ENCODE measurements at places on chromosomes 4 and X.

DNA sequence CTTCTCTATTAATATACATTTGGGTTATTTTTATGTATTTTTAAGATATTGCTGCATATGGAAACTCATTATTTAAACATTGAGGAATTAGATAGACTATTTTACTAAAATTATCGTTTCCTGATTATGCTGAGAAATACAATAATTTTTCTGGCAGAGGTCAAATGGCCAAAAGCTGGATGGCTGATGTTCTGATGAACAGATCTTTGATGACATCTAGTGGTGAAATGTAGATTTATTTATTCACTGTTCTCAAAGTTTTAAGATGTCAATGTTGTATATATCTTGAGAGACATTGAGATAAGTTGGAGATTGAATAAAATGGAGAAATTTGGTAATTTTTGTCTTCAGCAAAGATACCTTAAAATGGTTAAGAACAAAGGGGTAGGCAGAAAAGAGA, 96.2 kb downstream of the UGT8 start:
- DNase-seq: no peak

- no peak for DNase-seq
Measured at GRCh38 chr4:158371158-158371557, 150.5 kb upstream of the RXFP1 start.

- no peak for DNase-seq
Measured at GRCh38 chr4:15914736-15915135, 23.8 kb downstream of the FGFBP1 start.

DNA sequence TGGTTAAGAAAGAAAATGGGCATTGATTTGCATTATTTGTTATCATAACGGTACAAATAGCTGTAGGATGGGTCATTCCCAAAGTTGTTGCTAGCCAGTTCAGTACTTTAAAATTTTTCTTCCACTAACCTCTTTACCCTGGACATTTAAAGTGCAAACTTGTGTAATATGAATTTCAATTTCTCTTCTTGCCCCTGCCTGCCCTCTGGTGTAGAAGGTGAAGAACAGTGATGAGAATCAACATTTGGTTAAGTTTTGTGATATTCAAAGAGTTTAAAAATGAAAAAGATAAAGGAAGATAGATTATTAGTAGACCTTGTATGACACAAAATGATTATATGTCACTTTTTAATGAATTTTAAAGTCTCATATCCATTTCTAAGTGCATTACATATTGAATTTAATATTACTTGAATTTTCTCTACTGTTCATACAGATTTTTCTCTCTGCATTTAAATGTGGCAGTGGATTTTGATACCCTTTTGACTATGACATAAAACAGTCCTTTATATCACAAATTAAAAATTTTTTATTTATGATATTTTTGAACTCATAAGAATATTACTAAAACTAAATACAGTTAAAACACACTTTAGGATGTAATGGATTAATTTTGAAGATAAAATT, 337.7 kb downstream of the BMPR1B start:
- no peak for DNase-seq

DNA sequence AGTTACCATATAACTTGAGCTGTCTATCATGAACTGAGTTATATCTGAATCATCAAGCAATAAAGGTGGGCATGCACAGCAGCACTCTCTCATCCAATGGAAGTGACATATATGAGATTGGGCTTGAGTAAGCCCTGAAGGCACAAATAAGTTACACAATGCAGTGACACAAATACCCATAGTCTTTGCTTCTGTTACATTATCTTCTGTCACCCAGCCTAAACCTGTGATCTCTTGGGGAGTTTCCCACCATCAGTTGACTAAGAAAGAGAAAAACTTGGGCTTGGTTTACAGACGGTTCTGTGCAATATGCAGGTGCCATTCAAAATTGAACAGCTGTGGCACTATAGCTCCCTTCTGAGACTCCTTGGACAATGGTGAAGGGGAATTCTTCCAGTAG, 138.8 kb upstream of the IL15 start:
- no peak for DNase-seq

DNA sequence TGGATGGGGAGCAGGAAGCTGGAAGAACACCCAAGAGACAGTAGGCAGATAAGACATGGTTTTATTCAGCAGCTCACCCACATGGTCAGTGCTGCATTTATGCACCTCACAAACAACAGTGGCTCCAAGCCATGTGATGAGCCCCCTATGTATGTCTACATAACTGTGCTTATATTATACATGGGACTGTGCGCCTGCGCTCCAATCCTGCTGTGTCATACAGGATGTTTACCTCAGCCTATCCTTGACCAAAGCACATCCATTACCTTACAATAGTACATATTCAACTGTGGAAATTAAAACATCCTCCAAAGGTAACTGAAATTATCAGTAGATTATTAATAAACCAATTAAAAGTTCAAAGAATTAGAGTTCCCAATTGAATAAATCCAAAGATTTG, 44.1 kb upstream of the SGMS2 start:
- no peak for DNase-seq

DNA sequence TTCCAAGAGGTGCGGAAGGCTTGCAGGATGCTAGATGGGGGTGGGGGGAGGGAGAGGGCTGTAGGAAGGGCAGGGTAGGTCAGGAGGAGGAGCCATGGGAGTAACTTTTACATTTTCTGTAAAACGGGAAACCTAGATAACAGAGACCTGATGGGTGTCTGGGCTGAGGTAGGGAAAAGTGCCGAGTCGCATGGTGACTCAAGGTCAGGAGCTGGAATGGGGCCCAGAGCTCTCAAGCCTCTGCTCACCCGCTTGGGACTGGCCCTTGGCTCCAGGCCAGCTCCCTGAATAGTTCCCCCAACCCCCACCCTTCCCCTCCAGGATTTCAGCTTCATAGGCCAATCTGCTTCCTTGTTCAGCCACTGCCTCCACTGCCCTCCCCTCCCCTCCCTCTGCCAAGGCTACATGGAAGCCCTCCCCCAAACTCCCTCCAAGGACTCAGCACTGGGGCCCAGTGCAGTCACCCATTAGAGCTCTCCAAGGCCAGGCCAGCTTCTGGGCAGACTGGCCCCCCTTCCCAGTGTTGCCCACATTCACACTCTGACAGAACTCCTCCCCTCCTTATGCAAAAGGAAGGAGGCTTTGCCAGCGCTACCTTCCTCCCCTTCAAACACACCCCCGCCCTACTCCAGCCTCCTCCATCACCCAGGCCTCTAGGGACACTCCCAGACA, 43.6 kb downstream of the TSC22D3 start:
- no peak for DNase-seq

GRCh38 chr4:7252510-7253340, 60.4 kb downstream of the SORCS2 start:
- DNase-seq: no peak

DNA sequence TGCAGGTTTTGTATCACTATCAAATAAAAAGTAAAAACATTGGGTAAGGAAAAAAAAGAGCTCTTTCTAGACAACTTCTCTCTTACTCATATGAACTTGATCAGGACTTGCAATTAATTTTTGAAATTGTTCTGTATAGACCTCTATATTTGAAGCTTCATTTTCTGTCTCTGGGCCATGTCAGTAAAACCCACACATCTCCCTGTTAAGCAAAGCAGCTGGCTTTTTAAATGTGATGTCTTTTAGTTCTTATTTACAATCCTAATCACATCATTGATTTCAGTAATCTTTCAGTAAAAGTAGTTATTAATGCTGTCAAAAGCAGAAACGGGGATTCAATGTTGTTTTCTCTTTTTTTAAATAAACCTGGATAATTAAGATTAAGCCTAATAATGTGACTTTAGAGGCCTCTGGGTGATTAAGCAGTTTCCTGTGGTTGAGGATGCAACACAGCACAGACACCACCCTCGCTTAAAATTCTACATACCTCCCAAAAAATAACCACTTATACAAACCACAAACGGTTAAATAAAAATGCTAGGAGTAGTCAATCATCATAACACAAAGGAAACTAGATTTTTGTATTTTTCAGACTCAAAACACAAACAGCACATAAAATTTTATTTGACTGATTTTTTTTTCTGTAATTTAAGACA, 5.2 kb upstream of the PCDH10 start:
- DNase-seq: no peak

GRCh38 chr4:98448908-98449307, 187.7 kb downstream of the RAP1GDS1 start:
- DNase-seq: no peak

DNA sequence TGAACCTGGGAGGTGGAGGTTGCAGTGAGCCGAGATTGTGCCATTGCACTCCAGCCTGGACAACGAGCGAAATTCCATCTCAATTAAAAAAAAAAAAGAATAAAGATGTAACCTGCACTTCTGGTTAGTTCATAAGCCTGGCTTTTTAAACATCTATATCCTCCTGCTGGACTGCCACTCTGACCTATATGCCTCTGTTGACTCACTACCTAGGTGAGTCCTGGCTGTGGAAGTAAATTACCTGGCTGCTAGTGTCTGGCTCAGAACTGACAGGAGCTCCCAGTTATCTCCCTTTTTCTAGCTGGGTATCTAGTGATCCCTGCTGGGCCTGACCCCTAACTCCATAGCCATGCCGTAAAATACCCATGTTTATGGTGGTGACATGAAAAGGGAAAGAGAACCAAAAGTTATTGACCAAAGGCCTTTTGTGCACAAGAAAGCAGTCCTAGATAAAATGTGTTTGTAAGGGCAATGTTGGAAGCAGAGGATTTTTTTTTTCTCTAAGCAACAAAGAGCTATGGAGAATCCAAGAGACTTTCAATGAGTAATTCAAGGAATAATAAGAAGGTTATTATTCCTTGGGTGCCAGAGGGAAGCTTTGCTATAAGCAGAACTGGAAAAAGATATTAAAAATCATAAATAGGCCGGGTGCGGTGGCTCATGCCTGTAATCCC, 10.4 kb upstream of the G3BP2 start:
- DNase-seq: no peak

- DNase-seq: no peak
Measured at GRCh38 chr4:29540439-29541102, 1179.6 kb upstream of the PCDH7 start.

- no peak for DNase-seq
Measured at GRCh38 chrX:74023203-74023602, 280.8 kb upstream of the ZCCHC13 start.

- DNase-seq: no peak
Measured at GRCh38 chrX:85108165-85108564, 104.5 kb downstream of the APOOL start.

- DNase-seq: no peak
Measured at GRCh38 chr4:4888695-4889094, 29.2 kb downstream of the MSX1 start.

DNA sequence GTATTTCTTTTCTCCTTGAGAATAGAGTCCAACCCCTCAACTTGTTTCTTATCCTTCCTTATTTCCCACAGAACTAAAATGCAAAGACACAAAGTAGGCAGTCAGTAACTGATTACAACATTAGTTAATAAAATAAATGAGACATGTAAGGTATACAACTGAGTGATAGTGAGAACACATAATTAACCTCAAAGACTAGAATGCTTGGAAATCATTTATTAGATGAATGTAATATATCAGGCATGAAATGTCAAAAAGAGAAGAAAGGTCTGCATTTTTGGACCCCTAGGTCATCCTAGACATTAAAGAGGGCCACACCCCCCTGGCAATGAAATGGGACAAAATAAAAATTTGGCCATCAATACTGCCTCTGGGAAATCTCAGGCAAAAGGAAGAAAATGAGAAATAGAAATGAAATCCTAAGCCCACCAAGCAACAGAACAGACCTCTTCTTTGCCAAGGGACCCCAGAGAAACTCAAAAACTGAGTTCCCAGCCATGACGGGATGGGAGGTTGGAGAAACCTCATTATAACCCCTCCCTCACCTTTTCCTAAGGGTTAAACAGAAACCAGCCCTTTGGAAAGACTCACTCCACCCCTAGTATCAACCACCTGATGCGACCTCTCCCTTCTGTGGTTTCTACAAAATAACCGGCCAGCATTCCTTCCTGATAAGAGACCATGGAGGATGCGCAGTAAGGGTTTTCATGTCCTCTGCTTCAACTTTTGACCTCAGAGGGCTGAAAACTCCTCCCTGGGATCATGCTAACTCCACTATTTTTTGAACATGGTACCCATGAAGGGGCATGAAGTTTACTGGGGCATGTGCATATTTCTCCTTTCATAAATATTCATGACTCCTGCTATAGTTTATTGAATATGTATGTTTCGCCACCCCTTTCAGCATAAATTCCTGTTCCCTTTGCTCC, 90.0 kb upstream of the EXOC1L start:
- DNase-seq: no peak

DNA sequence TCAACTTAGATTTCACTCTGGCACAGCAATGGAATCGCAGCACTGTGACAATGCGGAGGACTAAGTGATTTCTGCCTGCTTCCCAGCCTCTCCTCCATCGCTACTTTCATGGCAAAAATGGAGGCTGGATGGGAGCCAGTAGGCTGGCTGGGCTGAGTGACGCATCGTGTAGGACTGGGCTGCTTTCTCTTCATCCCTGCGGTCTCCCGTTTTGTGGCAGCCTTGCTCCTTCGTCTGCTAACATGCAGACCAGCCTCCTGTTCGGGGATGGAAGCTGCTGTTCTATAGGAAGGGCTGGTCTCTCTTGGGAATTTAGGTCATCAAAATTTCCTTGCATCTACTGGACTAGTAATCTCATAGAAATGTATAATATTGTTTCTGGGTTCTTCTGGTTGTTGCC, 15.8 kb upstream of the RGS12 start:
- DNase-seq: peak; percentile 32

- no peak for DNase-seq
Measured at GRCh38 chr4:112146502-112146813, 1.2 kb downstream of the FAM241A start.

GRCh38 chr4:79227860-79228259, 98.0 kb downstream of the NAA11 start:
- no peak for DNase-seq

DNA sequence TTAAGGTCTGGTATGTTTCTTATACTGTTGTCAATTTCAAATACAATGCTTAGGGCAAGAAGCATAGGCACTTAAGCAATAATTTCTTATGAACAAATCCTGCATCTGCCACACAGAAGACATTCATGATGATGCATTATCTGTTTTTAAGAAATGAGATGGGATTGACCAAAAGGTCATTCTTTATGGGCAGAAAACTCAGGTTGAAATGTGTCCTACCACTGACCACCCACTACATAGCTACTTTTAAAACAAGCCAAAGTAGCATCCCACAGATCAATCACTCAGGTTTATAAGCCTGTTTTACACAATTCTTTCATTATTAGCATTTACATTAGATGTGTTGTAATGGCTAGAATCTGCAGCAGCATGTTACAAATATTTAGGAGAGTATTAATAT, 617.8 kb downstream of the PCDH7 start:
- DNase-seq: no peak

GRCh38 chrX:108221301-108221864, 129.8 kb downstream of the ATG4A start:
- no peak for DNase-seq

All from AG04450 (cell line).